Stimulated activated CD4-positive, alpha-beta T cell treated with anti-CD3 and anti-CD28 coated beads, Interleukin-4, amount 100 ng/mL, for 4 hours (primary cell): ENCODE measurements at places on chromosomes 13 and 19.

DNA sequence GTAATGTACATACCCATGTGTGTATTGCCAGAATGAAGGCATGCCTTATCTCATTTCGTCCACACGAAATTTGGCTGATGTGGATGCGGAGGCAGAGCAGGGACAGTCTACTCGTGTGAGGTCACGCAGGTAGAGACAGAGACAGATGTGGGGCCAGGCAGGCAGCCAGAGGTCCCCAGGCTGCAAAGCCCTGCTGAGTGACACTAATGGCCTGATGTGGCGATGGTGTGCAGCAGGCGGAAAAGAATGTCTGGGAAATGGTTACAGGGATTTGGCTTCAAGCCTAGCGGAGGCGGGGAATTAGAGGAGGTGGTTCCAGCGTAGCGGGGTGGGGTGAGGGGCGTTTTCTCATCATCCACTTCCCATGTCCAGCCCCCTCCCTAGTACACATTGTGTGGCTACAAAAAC lies 4.2 kb upstream of the IZUMO2 start:
- no peak for DNase-seq

DNA sequence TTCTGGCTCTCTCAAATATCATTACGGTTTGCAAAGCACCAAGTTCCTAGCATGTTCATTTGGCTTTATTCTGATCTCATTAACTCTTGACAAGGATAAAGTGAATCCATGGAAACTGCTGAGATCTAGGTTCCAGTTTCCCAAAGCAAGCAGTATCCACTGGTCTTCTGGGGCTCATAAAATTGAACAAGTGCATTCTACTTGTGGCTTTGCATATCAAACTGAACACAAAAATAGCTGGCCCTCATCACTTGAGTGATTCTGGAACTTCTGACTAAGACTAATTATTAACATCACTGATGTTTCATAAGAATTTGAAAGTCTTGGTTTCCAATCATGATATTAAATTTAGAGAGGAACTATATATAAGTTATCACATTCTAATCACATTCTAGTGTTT lies 6.3 kb upstream of the KCTD12 start:
- DNase-seq: no peak

- no peak for DNase-seq
Measured at GRCh38 chr19:21127001-21127400, 14.8 kb upstream of the ZNF431 start.

DNA sequence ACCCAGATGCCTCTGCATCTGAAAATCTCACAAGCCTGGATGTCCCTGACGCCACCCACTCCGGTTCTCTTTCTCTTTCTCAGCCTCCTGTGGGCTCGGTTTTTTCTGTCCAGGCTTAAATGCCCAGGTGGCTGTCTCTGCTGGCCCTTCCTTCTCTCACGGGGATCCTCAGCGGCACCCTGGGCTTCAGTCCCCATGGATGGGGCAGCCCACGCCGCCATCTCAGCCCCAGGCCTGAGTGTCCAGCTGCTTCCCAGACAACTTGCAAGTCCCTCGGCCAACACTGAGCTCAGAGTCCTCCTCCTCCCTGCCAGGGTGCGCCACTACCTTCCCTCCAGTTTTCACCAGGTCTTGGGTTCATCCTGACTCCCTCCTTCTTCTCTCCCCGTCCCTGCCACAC lies 6.4 kb downstream of the FBN3 start:
- no peak for DNase-seq

DNA sequence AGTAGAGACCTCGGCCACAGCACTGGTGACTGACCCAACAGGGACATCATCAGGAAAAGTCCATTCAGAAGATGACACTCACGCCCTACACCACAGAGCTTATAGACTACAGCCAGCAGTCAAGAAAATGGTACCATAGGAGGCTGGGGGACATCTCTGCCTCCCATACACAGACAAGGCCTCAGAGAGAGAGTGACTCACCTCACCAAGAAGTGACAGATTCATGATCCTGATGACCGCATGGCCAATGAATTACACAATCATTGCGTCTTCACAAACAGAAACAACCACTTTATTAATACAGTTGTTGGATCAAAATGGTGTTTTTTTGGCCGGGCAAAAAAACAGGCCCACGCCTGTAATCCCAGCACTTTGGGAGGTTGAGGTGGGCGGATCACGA lies 260.8 kb upstream of the TSHZ3 start:
- DNase-seq: no peak

GRCh38 chr13:73321043-73321442 lies 262.2 kb downstream of the KLF5 start:
- DNase-seq: no peak

- no peak for DNase-seq
Measured at GRCh38 chr19:48819366-48819816, 8.6 kb upstream of the BCAT2 start.

DNA sequence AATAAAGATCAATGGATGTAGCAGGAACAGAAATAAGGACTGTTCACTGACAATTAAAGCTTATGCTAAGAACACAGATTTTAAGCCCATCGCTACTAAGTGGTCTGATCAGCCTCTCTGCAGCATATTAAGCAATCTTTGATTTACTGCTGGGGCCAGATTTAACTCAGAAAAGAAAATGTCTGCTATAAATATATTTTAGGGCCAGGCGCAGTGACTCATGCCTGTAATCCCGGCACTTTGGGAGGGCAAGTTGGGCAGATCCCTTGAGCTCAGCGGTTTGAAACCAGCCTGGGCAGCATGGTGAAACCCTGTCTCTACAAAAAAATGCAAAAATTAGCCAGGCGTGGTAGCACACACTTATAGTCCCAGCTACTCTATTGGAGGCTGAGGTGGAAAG lies 43.0 kb downstream of the METTL21C start:
- no peak for DNase-seq

DNA sequence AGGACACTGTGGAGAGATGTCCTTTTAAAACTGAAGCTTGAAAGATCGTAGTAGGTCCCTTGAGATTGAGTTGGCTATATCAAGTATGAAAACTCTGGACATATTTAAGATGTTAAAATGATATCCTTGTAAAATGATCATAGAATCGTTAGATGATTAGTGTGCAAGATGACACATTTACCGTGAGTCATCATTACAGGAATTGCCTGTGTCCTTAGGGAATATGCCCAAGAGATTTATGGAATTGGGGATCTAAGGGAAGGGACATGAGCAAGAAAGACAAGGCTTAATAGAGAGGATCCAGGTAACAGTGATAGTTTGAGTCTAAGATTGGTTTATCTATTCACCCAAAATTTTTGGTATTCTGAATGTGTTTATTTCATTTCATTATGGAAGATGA lies 233.7 kb downstream of the GPC5 start:
- DNase-seq: no peak

DNA sequence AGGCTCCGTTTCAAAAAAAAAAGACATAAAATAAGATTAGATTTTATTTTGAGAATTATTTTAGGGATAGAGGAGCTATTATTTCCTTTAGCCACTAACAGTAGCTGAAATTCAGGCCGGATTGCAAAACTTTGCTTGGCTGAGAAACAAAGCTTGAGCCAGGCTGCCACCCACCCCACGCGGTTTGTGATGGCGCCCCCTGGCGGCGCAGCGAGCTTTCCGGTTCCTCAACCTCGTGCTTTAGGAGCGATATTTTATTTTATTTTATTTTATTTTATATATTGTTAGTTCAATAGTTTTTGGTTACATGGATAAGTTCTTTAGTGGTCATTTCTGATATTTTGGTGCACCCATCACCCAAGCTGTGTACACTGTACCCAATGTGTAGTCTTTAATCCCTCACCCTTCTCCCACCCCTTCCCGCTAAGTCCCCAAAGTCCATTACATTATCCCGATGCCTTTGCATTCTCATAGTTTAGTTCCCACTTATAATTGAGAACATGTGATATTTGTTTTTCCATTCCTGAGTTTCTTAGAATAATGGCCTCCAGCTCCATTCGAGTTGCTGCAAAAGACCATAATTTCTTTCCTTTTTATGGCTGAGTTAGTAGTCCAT lies 19.8 kb upstream of the CEACAM4 start:
- DNase-seq: no peak

DNA sequence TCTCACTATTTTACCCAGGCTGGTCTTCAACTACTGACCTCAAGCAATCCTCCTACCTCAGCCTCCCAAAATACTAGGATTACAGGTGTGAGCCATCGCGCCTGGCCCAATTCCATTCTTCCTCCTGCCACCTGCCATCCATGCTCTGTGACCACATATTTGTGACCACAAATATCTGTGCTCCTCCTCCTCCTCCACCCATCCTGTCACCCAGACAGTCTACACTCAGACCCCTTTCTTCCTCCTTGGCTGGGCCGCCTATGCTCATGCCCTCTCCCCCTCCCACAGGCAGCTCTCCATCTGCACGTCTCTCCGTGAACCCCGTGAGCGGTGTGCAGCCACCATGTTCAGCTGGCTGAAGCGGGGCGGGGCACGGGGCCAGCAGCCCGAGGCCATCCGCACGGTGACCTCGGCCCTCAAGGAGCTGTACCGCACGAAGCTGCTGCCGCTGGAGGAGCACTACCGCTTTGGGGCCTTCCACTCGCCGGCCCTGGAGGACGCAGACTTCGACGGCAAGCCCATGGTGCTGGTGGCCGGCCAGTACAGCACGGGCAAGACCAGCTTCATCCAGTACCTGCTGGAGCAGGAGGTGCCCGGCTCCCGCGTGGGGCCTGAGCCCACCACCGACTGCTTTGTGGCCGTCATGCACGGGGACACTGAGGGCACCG lies 3.2 kb downstream of the EHD2 start:
- no peak for DNase-seq

- DNase-seq: no peak
Measured at GRCh38 chr13:97856304-97856675, 97.2 kb upstream of the IPO5 start.

DNA sequence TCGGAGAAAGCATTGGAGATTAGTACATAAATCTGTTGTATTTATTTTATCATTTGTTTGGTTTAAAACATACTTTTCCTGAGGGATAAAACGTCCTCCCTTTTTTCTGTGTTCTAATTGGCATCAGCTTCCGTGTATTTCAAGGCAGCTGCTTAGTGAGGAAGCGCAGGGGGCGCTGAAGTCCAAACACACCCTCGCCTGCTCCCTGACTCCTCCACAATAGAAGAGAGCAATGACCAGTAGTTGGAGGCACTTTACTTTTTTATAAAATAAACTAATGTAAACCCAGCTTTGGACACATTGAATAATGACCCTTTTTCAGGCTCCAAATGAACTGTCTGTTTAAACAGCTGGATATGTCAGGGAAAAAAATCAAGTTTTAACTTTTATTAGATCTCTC lies 79.9 kb downstream of the RNASEH2B start:
- DNase-seq: no peak

- DNase-seq: no peak
Measured at GRCh38 chr13:95121516-95121915, 179.7 kb downstream of the ABCC4 start.

DNA sequence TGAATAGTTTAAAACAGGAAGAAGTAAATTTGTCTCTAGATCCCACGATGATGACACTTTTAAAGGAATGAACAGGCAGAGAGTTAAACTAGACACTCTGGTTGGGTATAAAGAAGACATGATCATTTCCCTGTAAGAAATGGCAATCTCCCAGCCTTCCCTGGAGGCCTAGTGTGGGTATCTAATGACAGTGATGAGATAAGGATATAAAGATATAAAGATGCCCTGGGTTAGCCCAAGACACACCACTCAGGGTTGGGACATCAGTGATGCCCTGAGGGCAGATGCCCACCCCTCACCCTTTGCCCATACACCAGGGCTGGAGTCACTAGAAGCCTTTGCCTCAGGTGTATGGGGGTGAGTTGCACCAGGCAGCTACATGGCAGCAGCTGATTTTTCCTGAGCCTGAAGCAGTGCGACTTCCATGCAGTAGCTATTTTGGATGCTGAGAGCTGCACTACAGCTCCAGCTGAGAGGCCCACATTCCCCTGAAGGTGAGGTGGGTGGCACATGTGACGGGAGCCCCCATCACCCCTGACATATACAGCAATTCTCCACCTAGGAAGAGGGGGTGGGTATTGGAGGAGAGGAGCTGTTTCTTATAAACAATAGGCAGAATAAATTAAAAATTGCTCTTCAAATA lies 177.5 kb downstream of the NDFIP2 start:
- DNase-seq: no peak

DNA sequence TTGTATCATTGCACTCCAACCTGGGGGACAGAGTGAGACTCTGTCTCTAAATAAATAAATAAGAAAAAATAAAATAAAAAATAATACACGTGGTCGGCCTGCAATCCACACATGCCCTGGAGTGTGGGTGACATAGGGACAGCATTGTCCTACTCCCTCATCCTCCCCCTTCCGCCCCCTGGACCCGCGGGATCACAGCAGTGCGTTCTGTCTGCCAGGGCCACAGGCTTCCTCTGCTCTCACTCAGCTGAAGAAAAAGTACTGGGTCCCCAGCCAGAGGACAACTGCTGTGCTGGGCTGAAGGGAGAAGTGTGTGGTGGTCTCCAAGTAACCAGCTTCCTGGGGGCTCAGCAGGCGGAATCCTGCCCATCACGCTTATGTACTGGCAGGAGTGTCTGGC lies 6.3 kb downstream of the BCAT2 start:
- no peak for DNase-seq

DNA sequence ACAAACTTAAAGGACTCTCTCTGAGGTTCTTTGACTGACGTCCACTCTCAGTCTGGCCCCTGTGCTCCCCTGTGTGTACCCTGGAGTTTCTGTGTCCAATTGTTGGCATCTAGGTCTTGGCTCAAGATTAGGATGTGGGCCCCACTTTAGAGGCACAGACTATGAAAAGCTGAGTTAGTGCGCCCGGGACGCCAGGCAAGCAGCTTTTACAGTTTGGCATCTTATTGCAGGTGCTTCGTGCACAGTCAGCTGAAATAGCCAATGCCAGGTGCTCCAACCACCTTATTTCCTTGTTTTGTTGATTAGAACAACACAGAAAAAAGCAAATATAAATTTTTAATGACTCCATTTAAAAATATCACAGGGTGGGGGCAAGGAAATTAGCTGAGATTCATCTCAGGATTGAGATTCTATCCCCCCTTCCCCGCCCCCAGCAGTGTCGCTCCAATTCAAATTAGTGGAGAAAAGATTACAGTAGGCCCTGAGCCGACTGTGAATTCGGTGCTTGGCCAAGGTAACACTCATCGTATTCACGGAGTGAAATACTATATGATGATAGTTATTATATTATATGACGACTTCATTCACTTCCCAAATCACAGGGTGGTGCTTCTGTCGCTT lies 4.3 kb downstream of the SOX1 start:
- no peak for DNase-seq

DNA sequence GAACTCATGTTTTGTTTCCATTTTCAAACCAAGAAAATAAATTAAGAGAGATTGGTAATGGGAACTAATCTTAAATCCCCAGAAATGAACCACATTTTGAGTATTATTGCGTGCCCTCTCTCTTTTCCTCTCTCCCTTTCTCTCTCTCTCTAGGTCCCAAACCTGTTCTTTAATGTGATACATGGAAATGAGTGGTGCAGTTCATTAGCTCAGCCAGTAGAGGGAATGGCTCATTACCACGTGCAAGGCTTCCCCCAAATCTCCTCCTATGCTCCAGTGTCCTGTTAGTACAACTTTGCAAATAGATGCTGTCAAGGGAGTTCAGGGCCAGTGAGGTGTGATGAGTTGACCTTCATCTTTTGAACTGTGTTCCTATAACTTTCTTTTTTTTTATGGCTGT lies 178.4 kb downstream of the FGF9 start:
- no peak for DNase-seq
